Hematopoietic multipotent progenitor cell (in vitro differentiated cells): ENCODE measurements at places on chromosomes 6 and 20. TPM values are rescaled to one million over a fixed set of nuclear protein-coding genes. Genes with fewer than 3 reads are reported as not detected.

GRCh38 chr6:104325341-104326172 is 534.2 kb downstream of the HACE1 start:
- DNase-seq, result peak; percentile 4

MAPK13 gene
- 1.1 TPM for total RNA-seq

- DNase-seq, result peak; percentile 11
These were observed 161.3 kb upstream of the GGTLC1 start for GRCh38 chr20:24149881-24150307.

DNA sequence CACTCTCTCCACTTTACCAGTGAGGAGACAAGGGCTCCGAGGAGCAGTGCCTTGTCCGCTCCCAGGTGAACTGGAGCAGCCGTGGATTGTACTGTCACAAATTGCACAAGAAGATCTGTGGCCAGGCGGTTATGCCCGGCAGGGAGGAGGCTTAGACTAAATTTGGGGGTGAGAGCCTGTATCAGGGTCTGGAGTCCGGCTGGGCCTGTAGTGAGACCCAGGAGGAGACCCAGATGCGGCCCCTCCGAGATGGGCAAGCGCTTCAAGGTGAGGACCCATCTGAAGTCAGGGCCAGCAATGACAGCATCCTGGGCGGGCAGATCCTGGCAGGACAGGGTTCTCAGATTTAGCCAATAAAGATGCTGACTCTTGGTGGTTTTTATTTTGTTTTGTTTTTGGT is 27.6 kb downstream of the BANF2 start:
- DNase-seq, result no peak

DNA sequence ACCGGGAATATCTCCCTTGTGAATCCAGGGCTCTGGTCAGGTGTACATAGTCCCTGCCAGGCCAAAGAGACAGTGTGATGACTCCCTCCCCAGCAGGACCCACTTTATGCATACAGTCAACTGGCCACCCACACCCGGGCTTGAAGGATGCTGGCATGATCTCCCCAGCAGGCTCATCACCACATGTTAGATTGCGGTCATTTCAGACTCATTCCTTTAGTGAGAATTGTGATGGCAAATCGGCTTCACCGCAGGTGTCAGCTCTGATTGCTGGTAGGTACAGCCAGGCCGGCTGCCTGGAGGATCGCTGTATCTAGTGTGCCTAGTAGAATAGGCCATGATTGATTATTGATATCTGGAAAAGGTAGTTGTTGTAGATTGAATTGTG is 24.5 kb downstream of the CD83 start:
- DNase-seq, result no peak

DNA sequence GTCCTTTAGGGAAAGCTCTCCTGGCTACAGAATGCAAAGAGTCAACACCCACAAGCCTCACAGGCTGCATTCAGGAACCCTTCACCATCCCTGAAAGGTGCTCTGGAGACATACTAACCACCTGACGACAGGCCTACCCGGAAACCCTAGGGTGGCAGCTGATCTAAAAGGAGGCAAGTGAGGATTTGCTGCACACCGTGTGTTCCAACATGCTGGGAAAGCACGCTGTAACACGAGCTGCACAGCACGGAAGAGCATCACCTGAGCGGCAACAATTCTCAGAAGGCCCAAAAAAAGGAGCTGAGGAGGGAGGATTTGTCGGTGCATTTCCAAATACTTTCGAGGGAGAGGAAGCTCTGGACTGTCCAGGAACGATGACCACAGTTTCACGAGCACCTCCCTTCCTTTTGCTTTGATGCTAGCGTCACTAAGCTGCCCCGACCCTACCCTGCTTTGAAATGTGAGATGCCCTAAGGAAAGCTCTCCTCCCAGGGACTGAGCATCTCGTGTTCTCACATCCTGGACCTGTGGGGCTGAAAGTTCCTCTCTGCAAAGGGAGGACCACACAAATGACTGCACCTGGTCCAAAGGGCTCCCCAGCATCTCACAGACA is 87.0 kb downstream of the PPP1R3G start:
- no peak for DNase-seq

DNA sequence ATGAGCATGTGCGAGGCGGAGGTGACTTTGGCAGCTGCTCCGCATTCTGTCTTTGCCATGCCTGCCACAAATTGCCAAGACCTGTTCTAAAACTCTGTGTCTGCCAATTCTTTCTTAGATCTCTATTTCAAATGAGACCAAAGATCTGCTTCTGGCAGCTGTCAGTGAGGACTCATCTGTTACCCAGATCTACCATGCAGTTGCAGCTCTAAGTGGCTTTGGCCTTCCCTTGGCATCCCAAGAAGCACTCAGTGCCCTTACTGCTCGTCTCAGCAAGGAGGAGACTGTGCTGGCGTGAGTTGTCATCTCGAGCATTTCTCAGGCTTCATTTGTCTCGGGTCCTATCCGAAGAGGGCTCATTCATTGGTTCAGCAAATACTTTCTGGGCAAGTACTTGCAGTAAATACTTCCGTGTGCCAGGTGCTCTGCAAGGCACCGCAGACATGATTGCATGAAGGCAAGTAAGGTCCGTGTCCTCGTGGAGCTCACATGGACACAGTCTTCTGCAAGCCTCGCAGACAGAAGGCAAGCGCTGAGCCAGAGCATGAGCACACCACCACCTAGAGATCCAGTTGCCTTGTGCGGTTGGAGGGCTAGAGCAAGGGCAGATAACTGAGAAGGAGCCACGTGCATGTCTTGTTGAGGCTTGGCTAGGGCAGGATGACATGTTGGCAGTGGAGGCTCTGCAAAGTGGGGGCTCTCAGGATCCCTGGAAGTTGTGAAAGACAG is 19.7 kb upstream of the MROH8 start:
- DNase-seq, result no peak

GABRR1 gene
- not detected for total RNA-seq

FAM162B gene
- total RNA-seq, result not detected

DNA sequence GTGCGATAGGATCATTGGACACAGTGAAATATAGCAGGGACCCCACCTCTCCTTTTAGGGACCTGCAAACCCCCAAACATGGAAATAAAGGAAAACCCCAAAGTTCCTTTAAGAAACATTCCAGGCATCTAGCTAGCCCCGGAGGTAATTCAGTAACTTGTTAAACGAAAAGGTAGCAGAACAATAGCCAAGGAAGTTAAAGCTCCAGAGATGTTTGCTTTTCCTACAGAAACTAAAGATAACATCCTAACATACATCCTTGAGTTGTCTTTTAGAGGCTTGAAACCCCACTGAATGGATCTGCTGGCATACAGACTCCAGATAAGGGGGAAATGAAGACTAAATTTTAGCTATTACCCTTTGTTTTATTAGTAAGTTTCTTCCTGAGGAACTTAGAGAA is 51.0 kb downstream of the FAM184A start:
- no peak for DNase-seq

- DNase-seq, result peak; percentile 9
These were observed 92.8 kb downstream of the CLIC5 start for GRCh38 chr6:45922728-45923351.

- no peak for DNase-seq
These were observed 22.0 kb downstream of the ZNF341 start for GRCh38 chr20:33753763-33754162.

DNA sequence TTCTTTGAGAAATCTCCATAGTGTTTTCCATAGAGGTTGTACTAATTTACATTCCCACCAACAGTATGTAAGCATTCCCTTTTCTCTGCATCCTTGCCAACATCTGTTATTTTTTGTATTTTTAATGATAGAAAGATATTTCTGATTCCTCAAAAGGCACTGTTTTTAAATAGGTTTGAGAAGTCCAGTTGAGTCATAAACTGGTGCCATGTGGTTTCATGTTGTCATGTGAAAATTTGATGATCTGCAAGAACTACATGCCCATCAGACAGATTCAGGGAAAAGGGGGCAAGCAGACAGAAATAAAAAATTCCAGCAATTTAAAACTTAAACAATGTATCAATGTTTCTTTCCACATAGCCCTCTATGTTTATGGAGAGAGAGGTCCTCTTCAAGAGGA is 227.5 kb downstream of the KCNQ5 start:
- DNase-seq, result no peak

GRCh38 chr6:170440437-170440836 is 112.7 kb downstream of the PSMB1 start:
- no peak for DNase-seq

DNA sequence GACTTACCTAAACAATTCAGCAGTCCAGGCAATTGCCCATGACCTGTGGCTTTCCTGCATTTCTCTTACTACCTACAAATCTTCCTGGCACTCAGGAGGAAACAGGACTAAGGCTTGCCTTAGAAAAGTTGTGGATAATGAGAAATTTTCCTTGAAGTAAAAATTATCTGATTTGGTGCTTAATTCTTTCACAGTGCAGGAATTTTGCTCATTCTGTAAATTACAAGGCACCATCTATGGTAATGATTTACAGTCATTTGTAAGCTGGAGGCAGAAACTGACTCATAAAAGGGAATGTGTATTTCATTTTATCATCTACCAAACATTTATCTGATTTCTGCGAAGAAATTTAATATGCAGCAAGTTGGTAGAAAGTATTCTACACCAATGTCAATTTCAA is 211.5 kb upstream of the FKBP1C start:
- no peak for DNase-seq

PPP1R14C gene
- under 0.01 TPM for total RNA-seq

METTL24 gene
- 3.0 TPM for total RNA-seq

SKIC2 gene
- total RNA-seq, result 62.7 TPM

CCN2 gene
- 0.54 TPM for total RNA-seq

DNA sequence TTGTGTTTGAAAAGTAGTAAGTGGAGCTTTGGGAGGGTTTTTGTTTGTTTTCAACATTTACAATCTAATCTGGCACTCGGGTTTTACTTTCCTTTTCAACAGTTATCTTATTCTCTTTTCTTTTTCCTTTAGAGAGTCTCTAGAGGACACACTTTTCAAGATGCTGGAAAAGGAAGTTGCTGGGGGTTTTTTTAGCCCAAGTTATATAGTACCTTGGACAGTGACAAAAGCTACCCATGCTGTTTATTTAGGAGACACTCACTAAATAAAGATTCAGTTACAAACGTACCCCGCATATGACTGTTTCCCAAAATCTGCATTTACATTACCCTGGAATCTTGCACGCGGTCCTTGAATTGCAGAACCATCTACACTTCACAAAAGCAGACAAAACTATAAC is 78.8 kb downstream of the MAP7 start:
- no peak for DNase-seq

MOCS3 gene
- total RNA-seq, result 11.0 TPM

- no peak for DNase-seq
These were observed 27.8 kb downstream of the CASS4 start for GRCh38 chr20:56439771-56440291.

SALL4 gene
- total RNA-seq, result 3.5 TPM

DNA sequence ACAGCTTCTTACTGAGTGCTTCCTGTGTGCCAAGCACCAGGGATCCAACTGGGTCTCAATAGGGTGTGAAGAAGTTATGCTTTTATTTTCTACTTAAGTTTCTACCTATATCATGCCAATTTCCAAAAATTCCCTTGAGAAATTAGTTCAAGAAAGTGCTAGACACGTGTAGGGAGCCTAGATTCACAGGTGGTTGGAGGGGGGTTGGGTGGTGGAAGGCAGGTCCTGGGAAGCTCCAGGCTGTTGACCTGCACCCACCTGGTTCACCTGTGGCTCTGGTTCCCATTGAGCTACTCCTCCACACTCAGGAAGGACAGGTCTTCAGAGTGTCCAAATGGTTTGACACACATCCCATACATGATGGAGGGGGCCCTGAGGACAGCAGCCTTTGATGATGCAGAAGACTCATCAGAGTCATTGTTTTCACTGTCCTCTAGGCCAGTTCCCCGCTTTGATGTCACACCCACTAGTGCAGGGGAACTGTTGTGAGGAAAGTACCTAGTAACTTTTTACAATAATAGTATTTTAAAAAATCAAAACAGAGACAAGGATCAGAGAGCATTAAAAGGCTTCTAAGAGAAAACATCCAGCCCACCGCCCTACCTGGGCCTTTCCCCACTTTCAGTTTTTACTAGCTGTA is 39.8 kb upstream of the MYL9 start:
- DNase-seq, result no peak

NAA20 gene
- total RNA-seq, result 27.5 TPM

DNA sequence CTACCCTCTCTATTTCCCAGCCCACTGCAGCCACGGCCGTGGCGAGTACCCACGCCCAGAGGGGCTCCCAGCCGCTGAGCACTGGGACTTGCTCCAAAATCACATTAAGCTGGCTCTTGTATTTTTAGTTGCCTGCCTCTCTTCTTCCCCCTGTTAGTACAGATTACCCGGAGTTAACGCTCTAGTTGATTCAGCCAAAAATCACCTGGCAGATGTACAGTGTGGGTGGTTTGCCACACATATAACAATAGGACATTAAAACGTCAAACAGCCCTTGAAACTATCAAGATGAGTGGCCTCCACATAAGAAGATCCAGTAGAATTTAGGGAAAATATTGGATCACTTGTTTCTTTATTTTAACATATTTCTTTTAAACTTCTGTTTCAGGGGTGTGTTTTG is 268.8 kb upstream of the PRDM1 start:
- no peak for DNase-seq

DNA sequence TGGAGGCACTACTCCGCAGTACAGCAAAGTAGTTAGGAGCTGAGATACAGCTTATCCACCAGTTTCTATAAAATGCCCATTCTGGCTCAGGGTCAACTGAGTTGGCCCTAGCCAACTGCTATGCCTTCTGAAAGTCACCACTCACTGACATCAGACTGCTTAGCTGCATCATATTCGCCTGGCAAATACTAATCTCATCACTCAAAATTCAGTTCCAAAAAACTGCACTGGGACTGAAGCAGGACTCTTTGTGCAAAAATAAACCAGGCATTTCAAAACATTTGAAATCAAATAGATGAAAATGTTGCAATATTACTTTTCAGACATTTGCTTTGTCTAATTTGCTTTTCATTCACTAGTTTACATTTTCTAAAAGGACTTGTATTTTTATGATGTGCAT is 230.0 kb downstream of the ALDH8A1 start:
- no peak for DNase-seq

- DNase-seq, result peak; percentile 66
These were observed 17.5 kb upstream of the FAM110A start for GRCh38 chr20:815914-816606.

DNA sequence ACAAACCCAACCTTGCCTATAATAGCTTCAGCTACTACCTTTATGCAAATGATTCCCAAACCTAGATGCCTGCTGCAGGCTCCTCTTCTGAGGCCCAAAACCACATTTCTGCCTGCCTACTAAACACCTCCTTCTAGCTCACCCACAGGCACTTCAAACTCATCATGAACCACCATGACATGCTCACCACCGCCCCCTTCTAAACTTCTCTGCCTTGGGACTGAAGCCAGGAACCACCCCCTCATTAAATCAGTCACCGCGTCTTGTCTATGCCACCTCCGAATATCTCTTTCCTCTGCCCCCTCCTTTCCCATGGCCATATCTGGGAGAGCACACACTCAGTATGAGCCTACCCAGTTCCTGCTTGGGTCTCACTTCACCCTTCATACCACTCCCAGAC is 101.2 kb downstream of the SNAP25 start:
- DNase-seq, result no peak

GRCh38 chr20:59808729-59809381 is 124.6 kb downstream of the SYCP2 start:
- DNase-seq, result no peak

DNA sequence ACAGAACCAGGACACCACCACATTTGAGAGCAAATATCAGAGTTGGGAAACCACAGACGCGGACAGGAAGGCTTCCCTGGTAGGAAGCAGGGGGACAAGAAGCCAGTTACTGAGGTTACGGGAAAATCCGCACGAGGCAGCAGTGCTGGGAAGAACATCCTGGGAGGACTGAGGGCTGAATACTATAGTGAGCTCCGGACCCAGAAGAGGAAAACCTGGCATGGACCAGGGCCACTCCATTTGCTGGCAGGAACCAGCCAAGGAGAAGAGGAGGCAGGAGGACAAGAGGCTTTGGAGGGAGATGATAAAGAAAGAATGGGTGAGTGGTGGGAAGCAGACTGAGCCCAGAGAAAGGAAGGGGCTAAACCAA is 6.1 kb upstream of the DSN1 start:
- DNase-seq, result no peak
